Smooth muscle cell of the pulmonary artery (primary cell): ENCODE measurements at places on chromosomes 6 and 20. TPM values are rescaled to one million over a fixed set of nuclear protein-coding genes. Genes with fewer than 3 reads are reported as not detected.

The ZBP1 gene
- total RNA-seq = not detected in 2 replicates

The ENPP5 gene
- total RNA-seq = 0.07 and 3.6 TPM in 2 replicates

The ADTRP gene
- total RNA-seq = 2.0 and 9.0 TPM in 2 replicates

The ACTL10 gene
- 2.3 and 3.5 TPM in 2 replicates for total RNA-seq

The RBPJL gene
- total RNA-seq = not detected in 2 replicates

The SAMD5 gene
- 0.76 and 0.85 TPM in 2 replicates for total RNA-seq

The NOX3 gene
- total RNA-seq = not detected in 2 replicates

The BMP7 gene
- not detected in 2 replicates for total RNA-seq

The WFDC8 gene
- 0.20 TPM in 1 of 2 replicates, not detected in the other for total RNA-seq
